Pulmonary artery endothelial cell (primary cell): ENCODE measurements at places on chromosomes 3 and 15. TPM values are rescaled to one million over a fixed set of nuclear protein-coding genes. Genes with fewer than 3 reads are reported as not detected.

RIOX2 gene
- 27.4 and 33.6 TPM in 2 replicates for total RNA-seq

GDPGP1 gene
- 7.3 and 10.2 TPM in 2 replicates for total RNA-seq

FRMD4B gene
- 96.7 and 103 TPM in 2 replicates for total RNA-seq

CFAP91 gene
- 0.14 and 0.92 TPM in 2 replicates for total RNA-seq

MITF gene
- total RNA-seq = 1.3 and 3.3 TPM in 2 replicates

PPP1R14D gene
- total RNA-seq = not detected in 2 replicates

MNS1 gene
- 0.92 and 1.5 TPM in 2 replicates for total RNA-seq

CTXN2 gene
- total RNA-seq = under 0.01 TPM in 1 of 2 replicates, not detected in the other

DLL4 gene
- total RNA-seq = 18.6 and 43.9 TPM in 2 replicates

SYNM gene
- 5.9 and 10.2 TPM in 2 replicates for total RNA-seq

SLC24A5 gene
- not detected in 2 replicates for total RNA-seq

MEGF11 gene
- total RNA-seq = under 0.01 TPM in 1 of 2 replicates, not detected in the other

BFSP2 gene
- not detected in 2 replicates for total RNA-seq

CHDH gene
- 0.07 and 0.25 TPM in 2 replicates for total RNA-seq

CAMKV gene
- under 0.01 and 0.04 TPM in 2 replicates for total RNA-seq

GABRB3 gene
- 0.07 and 0.59 TPM in 2 replicates for total RNA-seq

AHSG gene
- total RNA-seq = not detected in 2 replicates

ISLR gene
- not detected in 2 replicates for total RNA-seq

PDZRN3 gene
- not detected in 2 replicates for total RNA-seq

TRIM71 gene
- total RNA-seq = not detected in 2 replicates

CHP1 gene
- 89.9 and 91.7 TPM in 2 replicates for total RNA-seq

LRRC31 gene
- total RNA-seq = not detected in 2 replicates

TUSC7 gene
- not detected in 2 replicates for total RNA-seq

SHC4 gene
- 0.18 and 0.33 TPM in 2 replicates for total RNA-seq

GOLGA6A gene
- not detected in 2 replicates for total RNA-seq

THSD4 gene
- total RNA-seq = 19.0 and 35.2 TPM in 2 replicates

NEDD4 gene
- total RNA-seq = 32.8 and 47.2 TPM in 2 replicates

P3H2 gene
- total RNA-seq = 0.88 and 1.3 TPM in 2 replicates
